ENCODE measurements at places on chromosomes 12 and 14.

DNA sequence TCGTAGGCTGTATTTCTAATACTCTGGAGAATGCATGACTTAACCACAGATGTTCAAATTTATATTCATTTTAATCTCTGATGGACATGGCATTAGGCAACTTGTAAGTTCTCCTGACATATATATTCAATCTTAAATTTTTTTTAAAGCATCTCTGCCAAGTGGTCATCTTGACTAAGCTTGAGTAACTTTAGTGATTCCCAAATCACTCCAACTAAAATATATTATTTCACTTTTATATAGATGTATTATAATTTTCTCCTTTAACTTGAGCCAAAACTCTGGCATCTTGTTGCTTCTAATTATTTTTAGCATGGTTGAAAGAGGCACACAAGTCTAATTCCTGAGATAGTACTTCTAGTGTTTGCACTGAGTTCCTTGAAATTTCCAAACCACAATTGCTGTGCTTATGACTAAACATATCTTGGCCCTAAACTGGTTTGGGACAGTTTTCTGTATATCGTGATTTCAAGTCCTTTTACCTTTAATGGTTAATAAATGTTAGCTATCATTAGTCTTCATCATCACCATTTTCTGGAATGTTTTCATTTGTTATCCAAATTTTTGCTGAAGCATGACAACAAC is 8.4 kb downstream of the LRFN5 start:
- no peak overlapping the region for H3K4me3 ChIP-seq
- H3K27me3 ChIP-seq, result no peaks in the 10 kb centered on the region
- DNase-seq, result no peak
- no peak overlapping the region for H3K27ac ChIP-seq
- no peaks in the 10 kb centered on the region for H3K36me3 ChIP-seq

GRCh38 chr14:68927956-68928675 is 51.0 kb downstream of the ACTN1 start:
- DNase-seq, result no peak
- H3K36me3 ChIP-seq, result no peaks in the 10 kb centered on the region

DNA sequence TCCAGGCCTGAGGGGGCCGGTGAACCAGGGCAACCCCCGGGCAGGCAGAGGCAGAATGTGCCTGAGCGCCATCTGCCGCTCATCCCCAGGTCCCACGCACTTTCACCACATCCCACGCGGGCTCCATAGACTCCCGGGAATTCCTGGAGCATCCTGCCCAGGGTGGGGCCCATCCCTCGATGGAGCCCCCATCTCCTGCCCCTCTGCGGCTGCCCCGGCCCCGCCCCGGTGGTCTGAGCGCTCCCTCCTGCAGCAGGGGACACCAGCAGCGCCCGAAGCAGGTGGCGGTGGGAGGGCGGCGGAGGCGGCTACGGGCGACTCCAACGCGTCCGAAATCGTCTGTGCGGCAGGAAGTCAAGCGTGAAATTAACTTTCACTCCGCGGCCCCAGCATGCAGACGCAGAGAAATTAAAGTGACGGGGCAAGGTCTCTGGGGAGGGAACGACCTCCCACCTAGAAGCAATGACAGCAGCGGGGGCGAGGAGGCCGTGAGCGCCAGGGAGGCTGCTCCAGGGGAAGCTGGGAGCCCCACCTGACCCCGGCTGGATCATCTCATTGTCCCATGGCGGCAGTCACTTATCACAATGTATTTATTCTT is 122.2 kb downstream of the NCOR2 start:
- no peak overlapping the region for H3K4me3 ChIP-seq
- H3K27me3 ChIP-seq, result no peaks in the 10 kb centered on the region
- DNase-seq, result no peak
- H3K36me3 ChIP-seq, result no peaks in the 10 kb centered on the region
- no peaks in the 10 kb centered on the region for H3K4me1 ChIP-seq
- no peak overlapping the region for H3K27ac ChIP-seq

DNA sequence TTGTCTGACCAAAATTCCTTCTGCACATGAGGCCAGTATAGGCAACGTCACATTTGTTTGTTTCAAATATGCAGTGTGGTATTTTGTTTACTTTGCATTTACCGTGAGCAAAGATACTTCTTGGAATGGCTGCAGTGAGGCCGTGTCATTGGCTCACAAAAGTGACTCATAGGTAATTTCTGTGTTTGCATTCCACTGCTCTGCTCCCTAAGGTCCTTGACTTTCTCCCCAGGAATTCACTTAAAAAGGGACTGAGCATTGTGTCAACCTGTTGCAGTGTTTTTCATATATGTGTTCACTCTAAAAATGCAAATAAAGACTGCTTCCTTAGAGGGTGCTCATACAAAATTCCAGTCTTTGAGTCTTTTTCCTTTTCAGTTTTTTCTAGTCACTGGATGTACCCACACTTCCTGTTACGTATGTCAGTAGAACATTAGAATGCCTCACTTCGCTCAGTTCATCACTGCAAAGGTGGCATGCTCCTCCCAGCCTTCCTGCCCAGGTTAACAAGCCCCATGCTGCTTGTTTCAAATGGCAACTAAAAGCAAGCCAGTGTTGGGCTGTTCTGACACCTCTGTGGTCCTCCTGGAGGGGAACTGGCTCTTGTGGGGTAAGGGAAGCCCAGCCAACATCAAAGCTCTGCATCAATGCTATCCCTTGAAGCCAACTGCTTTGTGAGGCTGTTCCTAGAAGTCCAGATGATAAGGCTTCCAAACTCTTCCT is 9.1 kb downstream of the C12orf76 start:
- peaks cover 3% of the 10 kb centered on the region for H3K36me3 ChIP-seq
- H3K4me1 ChIP-seq, result peaks cover 46% of the 10 kb centered on the region
- peak overlapping the region; percentile 26 for H3K4me3 ChIP-seq
- peak; percentile 93 for DNase-seq
- no peaks in the 10 kb centered on the region for H3K27me3 ChIP-seq
